ENCODE measurements at places on chromosomes 12 and 14.

- no peak for DNase-seq
Measured at GRCh38 chr14:99147366-99147740, 124.6 kb downstream of the BCL11B start.

DNA sequence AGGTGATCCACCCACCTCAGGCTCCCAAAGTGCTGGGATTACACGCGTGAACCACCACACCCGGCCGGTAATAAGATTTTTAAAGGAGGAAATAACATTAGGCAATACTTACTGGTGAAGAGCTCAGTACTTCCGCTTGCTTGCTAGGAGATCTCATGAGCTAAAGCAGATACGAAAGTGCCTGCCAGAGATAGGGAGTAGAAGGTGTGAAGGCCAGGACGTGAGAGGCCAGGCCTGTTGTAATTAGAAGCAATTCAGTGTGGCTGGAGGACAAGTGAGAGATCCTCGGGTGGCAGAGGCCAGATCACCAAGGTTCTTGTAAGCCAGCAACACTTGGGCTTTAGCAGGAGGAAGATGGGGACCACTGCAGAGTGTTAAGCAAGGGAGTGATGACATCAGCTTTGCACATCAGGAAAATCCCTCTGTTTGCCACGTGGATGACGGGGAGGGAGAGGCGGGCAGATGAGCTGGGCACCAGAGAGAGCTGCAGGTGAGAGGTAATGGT, 7.6 kb downstream of the TECPR2 start:
- no peak for DNase-seq

GRCh38 chr14:55754471-55754870, 174.5 kb downstream of the KTN1 start:
- no peak for DNase-seq

- DNase-seq: no peak
Measured at GRCh38 chr12:106866426-106867080, 89.2 kb upstream of the TMEM263 start.

DNA sequence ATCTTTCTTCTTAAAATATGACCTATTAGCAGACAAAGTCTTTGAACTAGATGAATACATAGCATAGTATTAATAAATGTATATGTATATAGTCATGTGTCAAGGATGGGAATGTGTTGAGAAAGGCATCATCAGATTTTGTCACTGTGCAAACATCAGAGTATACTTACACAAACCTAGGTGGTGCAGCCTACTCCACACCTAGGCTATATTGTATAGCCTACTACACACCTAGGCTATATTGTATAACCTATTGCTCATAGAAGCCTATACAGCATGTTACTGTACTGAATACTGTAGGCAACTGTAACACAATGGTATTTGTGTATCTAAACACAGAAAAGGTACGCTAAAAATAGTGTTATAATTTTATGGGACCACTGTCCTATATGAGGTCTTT, 47.6 kb downstream of the PTPN21 start:
- DNase-seq: no peak

- no peak for DNase-seq
Measured at GRCh38 chr14:24296341-24297157, 3.0 kb downstream of the DHRS1 start.

DNA sequence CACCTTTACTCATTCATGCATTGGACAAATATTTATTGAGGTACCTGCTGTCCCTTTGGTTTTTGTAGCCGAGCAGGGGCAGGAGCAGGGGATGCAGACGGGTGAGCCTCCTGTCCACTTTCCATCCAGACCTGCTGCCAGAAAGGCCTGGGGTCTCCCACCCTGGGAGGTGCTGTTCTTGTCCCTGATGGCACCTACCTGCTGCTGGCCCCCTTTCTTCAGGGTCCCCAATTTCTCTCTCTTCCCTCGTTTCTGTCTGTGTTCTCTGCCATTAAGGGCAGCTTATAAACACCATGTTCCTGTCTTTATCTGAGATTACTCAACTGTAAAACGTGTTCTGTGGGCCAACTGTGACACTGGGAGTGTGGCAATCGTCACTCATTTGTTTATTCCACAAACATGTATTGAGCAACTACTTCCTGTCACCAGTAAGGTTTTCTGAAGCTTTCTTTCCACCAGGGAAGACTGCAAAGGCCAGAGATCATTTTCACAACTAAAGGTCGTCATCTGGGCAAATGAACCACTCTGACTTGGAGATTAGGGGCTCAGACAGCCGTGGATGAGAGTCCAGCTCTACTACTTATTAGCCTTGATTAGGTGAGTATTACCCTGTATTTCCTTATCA, at the start of gene HAL:
HAL (minus strand) TSS at position 311 of the 625 bp plus-strand sequence. CDS start 434 bp downstream, outside the sequence.
- no peak for DNase-seq

DNA sequence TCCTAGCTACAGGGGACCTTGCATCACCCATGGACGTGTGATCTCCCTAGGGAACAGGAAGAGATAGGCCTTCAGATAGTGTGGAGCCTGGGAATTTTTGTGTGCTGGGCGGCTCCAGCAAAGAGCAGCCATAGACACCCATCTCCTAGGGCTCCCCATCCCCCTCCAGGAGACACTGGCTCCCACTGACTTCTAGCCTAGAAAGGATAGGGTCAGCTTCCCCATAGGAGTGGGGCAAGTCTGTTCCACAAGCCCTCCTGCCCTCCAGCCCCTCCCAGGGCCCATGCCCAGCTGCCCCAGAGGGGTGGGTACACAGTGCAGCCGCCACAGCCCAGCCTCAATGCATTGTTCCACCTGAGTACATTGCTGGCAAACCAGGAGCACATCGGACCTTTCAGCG, 16.5 kb upstream of the LALBA start:
- DNase-seq: no peak

GRCh38 chr12:58880639-58881038, 39.7 kb downstream of the LRIG3 start:
- DNase-seq: no peak

DNA sequence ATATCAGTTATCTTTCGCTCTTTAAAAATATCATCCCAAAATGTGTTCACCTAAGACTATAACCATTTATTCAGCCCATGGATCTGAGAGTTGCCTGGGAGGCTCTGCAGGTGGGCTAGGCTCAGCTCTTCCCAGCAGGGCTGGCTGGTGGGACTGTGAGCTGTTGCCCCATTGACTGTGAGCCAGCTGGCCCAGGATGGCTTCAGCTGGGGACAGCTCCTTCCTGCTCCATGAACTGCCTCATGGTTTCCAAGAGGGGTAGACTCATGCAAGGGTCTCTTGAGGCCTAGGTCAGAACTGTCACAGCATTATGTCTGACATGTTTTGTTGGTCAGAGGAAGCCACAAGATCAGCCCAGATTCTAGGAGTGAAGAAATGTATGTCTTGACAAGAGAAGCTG, 114.1 kb upstream of the E2F7 start:
- DNase-seq: no peak

DNA sequence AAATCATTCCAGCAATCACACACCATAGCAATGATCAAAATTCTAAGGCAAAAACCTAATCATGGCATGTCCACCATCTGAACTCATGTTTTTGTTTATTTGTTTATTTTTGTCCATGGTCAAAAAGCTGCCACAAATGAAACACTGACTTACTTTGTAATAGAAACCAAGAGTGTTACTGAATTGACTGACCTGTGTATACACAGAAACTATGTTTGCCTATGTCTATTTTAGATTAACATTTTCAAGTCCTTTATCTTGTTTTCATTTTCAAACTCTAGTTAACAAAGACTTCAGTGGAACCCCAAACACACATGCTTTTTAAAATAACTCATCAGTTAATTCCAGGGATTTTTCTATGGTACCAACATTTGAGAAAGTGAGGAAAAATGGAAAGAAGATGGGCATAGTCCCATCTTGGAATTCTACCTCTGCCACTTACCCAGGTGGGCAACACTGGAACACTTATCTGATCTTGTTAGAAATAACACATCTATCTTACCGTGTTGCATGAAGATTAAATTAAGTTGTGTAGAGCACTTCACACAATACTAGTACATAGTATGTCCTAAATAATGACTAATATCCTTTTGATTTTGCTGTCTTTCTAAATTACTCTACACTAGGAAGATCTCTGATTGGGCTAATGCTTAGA, 6.4 kb downstream of the LUM start:
- no peak for DNase-seq

DNA sequence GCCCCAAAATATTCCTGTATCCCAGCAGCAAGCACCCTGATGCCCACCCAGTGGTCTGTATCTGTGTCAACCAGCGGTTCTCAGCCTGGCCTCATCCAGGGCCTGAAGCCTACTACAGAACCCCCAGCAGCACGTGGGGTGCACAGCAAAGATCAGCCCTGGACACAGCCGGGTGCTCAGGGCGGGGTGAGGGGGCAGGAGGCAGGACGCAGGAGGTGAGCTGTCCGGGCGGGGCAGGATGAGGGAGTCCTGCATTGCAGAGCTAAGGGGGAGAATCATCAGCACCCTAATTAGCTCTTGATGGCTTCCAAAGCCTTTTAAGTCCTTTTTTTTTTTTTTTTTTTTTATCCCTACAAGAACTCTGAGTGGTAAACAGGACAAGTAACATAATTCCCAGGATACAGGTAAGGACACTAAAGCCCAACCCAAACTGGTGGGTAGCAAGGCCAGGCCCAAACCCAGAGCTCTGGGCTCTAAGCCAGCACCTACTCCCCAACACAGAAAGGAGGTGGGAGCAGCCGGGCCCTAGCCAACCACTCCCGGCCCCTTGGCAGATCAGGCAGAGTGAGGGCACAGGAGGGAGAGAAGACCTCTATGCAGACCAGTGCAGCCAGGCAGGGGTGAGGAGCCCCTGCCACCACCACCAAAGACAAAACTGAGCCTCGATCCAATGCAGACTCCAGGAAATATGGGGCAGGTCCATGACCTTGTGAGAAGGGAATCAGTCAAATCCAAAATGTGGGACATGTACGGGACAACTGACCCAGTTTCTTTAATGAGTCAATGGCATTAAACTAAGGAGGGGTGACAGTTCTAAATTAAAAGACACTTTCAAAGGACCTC, 32.3 kb upstream of the EIF5 start:
- DNase-seq: no peak

GRCh38 chr12:5884285-5884684, 60.8 kb downstream of the ANO2 start:
- no peak for DNase-seq

DNA sequence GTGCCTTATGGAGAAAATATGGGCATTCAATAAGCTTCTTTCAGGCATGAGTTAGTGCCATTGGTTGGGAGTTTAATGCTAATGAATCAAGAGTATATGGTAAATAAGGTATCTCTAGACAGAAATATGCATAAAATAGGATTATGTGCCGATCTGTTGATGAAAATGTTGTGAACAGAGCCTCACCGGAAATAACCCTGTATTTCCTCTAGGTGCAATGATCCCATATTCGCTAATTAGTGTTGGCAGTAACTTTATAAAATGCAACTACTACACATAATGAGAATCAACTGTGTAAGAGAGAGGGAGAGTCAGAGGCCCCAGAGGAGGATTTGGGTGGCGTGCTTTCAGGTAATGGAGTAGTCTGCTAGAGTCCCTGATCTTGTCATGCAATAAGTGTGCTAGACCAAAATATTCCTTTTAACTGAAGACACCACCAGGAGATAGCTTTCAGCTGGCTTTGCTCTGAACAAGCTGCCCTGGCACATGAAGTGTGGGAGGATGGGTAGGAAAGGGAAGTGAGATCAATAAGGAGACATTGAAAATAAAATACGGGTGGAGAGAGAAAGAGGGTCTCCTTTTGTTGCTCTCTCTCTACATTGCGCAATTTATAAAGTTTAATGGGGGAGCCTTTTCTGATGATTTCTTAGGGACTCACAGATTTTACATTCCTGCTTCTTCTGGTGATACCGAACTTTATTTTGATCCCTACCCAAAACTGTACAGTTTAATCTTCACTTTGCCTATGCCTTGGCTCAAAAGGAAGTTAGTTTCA, 68.6 kb upstream of the PLXNC1 start:
- no peak for DNase-seq

DNA sequence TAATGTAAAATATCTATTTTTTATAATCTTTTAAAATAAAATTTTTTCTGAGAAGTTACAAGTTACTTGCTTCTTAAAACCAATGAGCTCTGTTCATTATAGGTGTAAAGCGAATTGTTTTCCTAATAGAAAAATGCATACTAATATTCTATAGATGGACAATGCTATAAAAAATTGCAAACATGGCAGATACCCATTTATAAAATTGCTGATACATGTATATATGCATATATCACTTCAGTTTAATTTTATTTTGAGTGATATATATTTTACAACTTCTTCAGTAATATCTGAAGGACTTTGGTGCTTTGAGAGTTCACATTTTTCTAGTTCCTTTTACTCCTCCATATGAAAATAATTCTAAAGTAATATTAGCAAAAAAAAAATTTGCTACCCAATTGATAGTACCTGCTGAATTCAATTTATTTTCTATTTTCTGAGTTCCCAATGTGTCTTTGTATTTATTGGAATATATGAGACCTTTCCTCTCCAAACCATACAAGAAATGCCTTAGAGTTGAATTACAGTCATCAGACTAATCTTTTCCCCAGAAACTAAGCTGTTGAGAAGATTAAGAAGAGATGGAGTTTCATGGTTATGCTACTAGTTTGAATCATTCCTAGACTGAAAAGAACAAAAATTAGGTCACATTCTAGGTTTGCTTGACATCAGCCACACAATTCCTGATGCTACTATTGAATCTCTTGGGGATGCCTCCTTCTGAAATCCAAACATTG, 1937.5 kb upstream of the SEL1L start:
- DNase-seq: no peak

DNA sequence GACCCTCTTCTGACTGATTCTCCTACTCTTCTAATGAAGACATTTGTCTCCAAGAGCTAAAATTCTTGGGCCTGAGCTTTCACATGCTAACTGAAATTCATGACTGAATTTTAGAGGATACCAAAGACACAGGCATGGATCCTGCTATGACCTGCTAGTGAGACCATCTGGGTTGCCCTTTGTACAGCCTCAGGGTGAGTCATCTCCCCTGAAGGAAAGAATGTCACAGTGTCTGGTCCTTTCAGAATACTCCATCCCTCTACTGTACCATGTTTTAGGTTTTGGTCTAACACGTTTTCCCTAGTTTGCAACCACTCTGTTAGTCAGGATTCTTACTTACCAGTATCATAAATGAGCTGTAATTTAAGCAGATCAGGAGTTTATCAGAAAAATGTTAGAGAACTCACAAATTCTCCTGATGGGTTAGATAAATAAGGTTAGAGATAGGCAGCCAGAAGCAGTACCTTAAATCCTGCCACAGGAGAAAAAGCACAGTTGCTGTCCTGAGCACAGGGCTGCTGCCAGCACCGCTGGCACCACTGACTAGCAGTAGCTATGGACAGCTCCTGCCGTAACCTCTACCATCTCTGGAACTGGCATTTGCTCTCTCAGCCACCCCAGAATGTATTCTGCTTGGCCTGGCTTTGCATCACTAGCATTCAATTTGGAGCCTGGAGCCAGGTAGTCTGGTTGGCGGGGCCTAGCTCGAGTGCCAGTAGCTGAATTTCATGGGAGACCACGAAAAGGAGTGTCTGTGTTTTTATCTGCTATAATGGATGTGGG, 127.6 kb downstream of the ANO6 start:
- DNase-seq: no peak

GRCh38 chr12:68981516-68981915, 48.5 kb upstream of the CPM start:
- DNase-seq: no peak
